ENCODE measurements at places on chromosomes 7 and 10.

GRCh38 chr7:86629-87028 is 105.7 kb upstream of the FAM20C start:
- no peak for DNase-seq

DNA sequence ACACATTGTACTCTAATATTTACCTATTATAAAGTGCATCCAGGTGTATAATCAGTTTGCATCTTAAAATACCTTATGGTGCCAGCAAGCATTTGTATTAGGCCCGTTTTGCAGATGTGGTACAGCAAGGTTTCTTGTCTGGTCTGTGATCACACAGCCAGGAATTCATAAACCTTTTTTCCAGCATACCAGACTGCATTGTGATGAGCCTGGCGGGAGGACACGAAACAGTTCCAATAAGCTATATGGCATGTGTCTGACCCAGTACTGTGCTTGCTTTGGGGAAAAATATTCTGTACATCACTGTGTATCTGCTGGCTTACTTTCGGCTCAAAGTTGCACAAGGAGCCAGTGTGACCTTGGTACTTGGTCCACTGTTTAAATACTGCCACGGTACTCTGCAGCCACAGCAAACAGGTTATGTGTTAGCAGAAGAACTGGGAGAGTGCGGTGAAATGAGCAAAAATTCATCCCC is 36.3 kb downstream of the CHN2 start:
- no peak for DNase-seq

GRCh38 chr7:24057243-24057642 is 226.7 kb upstream of the NPY start:
- DNase-seq = no peak

DNA sequence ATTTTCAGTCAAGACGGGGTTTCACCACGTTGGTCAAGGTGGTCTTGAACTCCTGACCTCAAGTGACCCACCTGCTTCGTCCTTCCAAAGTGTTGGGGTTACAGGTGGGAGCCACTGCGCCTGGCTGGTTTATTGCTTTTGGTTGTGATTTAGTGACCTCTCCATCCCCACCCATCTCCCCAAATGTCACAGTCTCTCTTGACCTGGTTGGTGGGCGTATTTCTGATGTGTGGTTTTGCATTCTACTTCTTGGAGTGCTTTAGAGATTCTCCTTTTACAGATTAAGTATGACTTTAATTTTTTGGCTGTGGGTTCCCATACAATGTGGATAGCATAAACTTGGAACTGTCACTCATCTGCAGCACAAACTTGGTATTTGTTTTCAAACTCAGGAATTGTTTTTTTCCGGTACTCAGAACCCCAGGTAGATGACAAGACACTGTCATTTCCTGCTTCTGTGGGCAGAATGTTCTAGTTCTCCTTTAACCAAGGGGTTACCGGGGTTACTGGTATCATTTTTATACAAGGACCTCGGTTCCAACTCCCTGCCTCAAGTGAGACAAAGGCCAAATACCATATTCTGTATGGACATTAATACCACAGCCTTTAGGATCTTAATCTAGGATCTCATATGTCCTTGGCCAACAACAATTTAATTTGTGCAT is 50.5 kb downstream of the MRC1 start:
- no peak for DNase-seq

GRCh38 chr7:71096351-71096750 is 35.6 kb upstream of the GALNT17 start:
- no peak for DNase-seq
